Osteocyte (in vitro differentiated cells): ENCODE measurements at places on chromosomes 3 and 15. TPM values are rescaled to one million over a fixed set of nuclear protein-coding genes. Genes with fewer than 3 reads are reported as not detected.

The SPATA12 gene
- total RNA-seq = not detected in 2 replicates

The USP4 gene
- 42.9 and 44.3 TPM in 2 replicates for total RNA-seq

The TIPIN gene
- total RNA-seq = 7.6 and 8.0 TPM in 2 replicates

The PLSCR5 gene
- not detected in 2 replicates for total RNA-seq

The GOLGA6D gene
- total RNA-seq = not detected in 2 replicates

The TMCO5A gene
- not detected in 2 replicates for total RNA-seq

The SRGAP3 gene
- 1.5 and 2.6 TPM in 2 replicates for total RNA-seq

The STXBP5L gene
- not detected in 2 replicates for total RNA-seq

The DAPK2 gene
- total RNA-seq = 17.6 and 17.7 TPM in 2 replicates

DNA sequence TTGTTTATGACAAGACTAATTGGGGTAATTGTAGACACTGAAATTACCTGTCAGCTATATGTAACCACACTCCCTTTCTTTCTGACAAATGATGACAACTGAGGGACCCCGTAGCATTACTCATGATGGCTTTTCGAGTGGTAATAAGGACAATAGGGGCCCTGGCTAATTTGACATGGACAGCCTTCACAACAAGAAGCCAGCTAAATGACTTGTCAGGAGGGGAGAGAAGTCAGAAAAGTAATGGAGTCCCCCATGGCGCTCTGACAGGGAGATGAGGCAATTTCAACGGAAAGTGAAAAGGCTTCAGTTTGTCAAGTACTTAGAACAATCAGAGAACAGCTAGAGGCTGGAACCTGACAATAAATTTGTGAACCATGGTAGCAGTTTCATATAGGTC is 177.3 kb downstream of the CDIN1 start:
- no peak overlapping the region for H3K4me3 ChIP-seq
- no peaks in the 10 kb centered on the region for H3K27me3 ChIP-seq
- no peaks in the 10 kb centered on the region for H3K4me1 ChIP-seq
- peaks cover 19% of the 10 kb centered on the region for H3K36me3 ChIP-seq
- no peak overlapping the region for H3K27ac ChIP-seq

GRCh38 chr3:65953881-65954733 is 84.6 kb downstream of the MAGI1 start:
- no peak overlapping the region for H3K4me3 ChIP-seq
- peak overlapping the region; percentile 71 for H3K27ac ChIP-seq
- no peaks in the 10 kb centered on the region for H3K36me3 ChIP-seq
- peaks cover 54% of the 10 kb centered on the region for H3K4me1 ChIP-seq
- no peaks in the 10 kb centered on the region for H3K27me3 ChIP-seq

DNA sequence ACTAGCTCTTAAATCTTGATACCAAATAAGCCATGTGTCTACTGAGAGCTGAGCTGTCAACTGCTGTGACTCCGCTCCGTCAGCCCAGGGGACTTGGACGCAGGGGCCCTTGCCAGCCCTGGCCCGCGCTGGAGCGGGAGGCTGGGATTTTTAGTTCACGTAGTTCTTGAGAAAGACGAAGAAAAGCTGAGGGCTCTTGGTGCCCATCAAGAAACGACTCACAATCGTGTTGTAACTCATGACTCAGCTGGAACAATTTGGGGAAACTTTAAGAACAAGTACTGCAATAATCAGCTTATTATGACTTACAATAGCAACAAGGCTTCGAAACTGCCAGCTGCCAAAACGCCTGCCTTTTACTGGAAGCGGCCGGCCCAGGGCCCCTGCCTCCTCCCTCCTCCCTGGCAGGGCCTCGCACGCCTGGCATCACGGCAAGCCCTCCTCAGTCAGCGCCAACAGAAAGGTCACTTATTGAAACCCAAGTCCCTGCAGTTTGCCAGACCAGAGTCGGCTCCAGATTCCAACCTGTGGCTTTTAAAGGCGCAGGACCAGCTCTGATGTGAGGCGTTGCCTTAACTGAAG is 60.3 kb downstream of the RGMA start:
- no peak overlapping the region for H3K4me3 ChIP-seq
- H3K27me3 ChIP-seq = no peaks in the 10 kb centered on the region
- peak; percentile 75 for DNase-seq
- peaks cover 35% of the 10 kb centered on the region for H3K36me3 ChIP-seq
- peak overlapping the region; percentile 52 for H3K27ac ChIP-seq

GRCh38 chr3:132926098-132926497 is 112.1 kb upstream of the TMEM108 start:
- no peak overlapping the region for H3K27ac ChIP-seq
- H3K36me3 ChIP-seq = no peaks in the 10 kb centered on the region
- no peaks in the 10 kb centered on the region for H3K4me1 ChIP-seq
- peaks cover 35% of the 10 kb centered on the region for H3K27me3 ChIP-seq

GRCh38 chr15:93646193-93646592 is 557.2 kb upstream of the RGMA start:
- H3K36me3 ChIP-seq = no peaks in the 10 kb centered on the region
- H3K4me1 ChIP-seq = no peaks in the 10 kb centered on the region
- H3K4me3 ChIP-seq = no peak overlapping the region

GRCh38 chr15:77720655-77721054 is 87.9 kb upstream of the LINGO1 start:
- peaks cover 13% of the 10 kb centered on the region for H3K27me3 ChIP-seq
- no peak overlapping the region for H3K27ac ChIP-seq
- no peak overlapping the region for H3K4me3 ChIP-seq
- no peak for DNase-seq
- H3K36me3 ChIP-seq = no peaks in the 10 kb centered on the region

DNA sequence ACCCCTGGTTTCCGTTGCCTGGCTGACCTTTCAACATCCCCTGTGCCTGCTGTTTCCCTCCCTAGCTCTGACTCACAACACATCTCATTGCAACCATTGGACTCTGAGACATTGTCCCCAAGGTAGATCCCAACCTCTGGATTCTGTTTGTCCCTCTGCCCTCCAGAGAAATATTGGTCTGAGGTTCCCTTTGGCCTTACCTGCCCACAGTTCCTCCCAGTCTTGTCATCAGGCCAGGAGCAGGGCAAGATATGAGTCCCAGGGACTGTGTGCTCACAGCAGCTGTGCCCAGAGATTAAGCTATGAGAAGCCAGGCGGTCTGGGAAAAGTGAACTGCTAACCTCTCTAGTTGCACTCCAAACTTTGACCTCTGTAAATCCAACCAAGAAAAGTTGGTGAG is 168.2 kb upstream of the NR2F2 start:
- no peak overlapping the region for H3K4me3 ChIP-seq
- H3K4me1 ChIP-seq = peaks cover 36% of the 10 kb centered on the region
- no peaks in the 10 kb centered on the region for H3K27me3 ChIP-seq
- peaks cover 11% of the 10 kb centered on the region for H3K36me3 ChIP-seq

GRCh38 chr3:60217156-60217911 is 1033.9 kb downstream of the FHIT start:
- no peak overlapping the region for H3K27ac ChIP-seq
- H3K4me3 ChIP-seq = no peak overlapping the region

GRCh38 chr15:66749841-66750575 is 48.0 kb downstream of the SMAD6 start:
- no peak overlapping the region for H3K4me3 ChIP-seq
- no peak for DNase-seq
- H3K4me1 ChIP-seq = peaks cover 65% of the 10 kb centered on the region

DNA sequence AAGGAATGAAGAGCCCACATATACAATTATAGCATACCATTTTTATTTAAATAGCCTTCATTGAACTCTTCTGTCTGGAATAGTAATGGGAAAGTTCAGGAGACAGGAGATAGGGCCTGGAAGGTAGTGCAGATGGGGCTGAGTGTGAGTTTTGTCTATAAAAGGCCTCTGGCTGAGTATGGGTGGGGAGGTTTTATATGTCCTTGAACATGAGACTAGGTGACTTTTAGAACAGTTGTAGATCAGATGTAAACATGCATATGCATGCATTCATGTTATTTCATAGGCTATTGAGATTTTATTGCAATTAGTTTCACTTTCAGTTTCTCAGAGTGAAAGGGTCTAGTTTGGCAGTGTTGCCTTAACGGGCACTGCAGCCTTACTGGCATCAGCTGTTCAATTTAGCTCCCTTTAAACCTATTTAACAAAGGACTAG is 27.1 kb downstream of the CGGBP1 start:
- H3K4me1 ChIP-seq = peaks cover 18% of the 10 kb centered on the region
- H3K36me3 ChIP-seq = no peaks in the 10 kb centered on the region
- H3K4me3 ChIP-seq = peak overlapping the region; percentile 71
- no peak for DNase-seq
- peak overlapping the region; percentile 84 for H3K27ac ChIP-seq
- H3K27me3 ChIP-seq = no peaks in the 10 kb centered on the region

GRCh38 chr3:192444096-192444790 is 283.1 kb downstream of the FGF12 start:
- peak; percentile 89 for DNase-seq
- H3K4me1 ChIP-seq = no peaks in the 10 kb centered on the region
- H3K27ac ChIP-seq = no peak overlapping the region
- no peak overlapping the region for H3K4me3 ChIP-seq

DNA sequence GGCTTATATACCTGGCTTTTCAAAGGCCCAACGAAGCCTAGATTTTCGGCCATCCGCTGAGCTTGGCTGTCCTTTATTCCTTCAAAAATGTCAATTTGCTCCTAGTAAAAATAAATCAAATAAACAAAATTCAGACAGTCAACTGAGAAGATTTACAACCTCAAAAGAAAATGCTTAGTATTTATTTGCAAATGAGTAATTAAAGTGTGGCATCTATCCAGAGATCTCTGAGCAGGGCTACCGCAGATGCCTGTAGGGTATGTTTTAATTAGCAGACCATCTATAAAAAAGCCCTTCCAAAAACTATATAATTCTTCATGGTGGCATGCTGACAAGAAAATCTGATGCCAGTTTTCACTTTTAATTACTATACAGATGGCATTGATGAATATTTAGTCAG is 136.2 kb downstream of the SUCLG2 start:
- no peaks in the 10 kb centered on the region for H3K27me3 ChIP-seq
- H3K36me3 ChIP-seq = peaks cover 27% of the 10 kb centered on the region
- H3K27ac ChIP-seq = no peak overlapping the region
- H3K4me3 ChIP-seq = no peak overlapping the region
- DNase-seq = no peak
- peaks cover 7% of the 10 kb centered on the region for H3K4me1 ChIP-seq

- H3K4me1 ChIP-seq = no peaks in the 10 kb centered on the region
- H3K27ac ChIP-seq = no peak overlapping the region
- H3K36me3 ChIP-seq = no peaks in the 10 kb centered on the region
- DNase-seq = no peak
Measured at GRCh38 chr3:181050738-181051137, 61.2 kb upstream of the DNAJC19 start.

DNA sequence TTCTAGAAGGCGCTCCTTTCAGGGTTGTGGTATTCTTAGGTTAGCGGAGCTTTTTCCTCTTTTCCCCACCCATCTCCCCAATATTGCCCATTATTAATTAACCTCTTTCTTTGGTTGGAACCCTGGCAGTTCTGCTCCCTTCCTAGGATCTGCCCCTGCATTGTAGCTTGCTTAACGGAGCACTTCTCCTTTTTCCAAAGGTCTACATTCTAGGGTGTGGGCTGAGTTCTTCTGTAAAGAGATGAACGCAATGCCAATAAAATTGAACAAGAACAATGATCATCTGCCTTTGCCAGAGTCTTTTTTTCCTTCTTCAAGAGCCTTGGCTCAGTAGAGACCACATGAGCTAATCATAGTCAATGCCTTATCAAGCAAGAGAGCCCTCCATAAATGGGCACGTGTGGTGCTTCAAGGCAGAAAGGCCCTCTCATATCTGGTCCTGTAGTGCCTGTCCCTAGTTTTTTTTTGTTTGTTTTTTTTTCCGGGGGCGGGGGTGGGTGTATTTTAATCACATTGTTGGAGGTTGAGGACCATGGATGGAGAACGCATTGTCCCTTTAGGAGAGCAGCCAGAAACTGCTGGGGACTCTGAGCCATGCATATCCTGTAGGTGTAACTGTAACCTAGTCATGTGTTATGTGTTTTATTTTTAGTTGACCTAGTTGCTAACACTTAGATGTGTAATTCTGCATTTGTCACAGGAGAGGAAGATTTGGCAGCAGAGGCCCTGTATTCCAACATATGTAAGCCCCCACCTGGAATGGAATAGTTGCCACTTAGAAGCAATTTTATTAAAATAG is 64.7 kb upstream of the ACAD9 start:
- no peaks in the 10 kb centered on the region for H3K4me1 ChIP-seq
- no peak for DNase-seq
- no peak overlapping the region for H3K4me3 ChIP-seq
- H3K36me3 ChIP-seq = peaks cover 58% of the 10 kb centered on the region

- peaks cover 5% of the 10 kb centered on the region for H3K36me3 ChIP-seq
- no peak for DNase-seq
- H3K27ac ChIP-seq = no peak overlapping the region
- H3K27me3 ChIP-seq = no peaks in the 10 kb centered on the region
- H3K4me1 ChIP-seq = peaks cover 44% of the 10 kb centered on the region
Measured at GRCh38 chr3:56115698-56116097, 352.6 kb downstream of the ERC2 start.

DNA sequence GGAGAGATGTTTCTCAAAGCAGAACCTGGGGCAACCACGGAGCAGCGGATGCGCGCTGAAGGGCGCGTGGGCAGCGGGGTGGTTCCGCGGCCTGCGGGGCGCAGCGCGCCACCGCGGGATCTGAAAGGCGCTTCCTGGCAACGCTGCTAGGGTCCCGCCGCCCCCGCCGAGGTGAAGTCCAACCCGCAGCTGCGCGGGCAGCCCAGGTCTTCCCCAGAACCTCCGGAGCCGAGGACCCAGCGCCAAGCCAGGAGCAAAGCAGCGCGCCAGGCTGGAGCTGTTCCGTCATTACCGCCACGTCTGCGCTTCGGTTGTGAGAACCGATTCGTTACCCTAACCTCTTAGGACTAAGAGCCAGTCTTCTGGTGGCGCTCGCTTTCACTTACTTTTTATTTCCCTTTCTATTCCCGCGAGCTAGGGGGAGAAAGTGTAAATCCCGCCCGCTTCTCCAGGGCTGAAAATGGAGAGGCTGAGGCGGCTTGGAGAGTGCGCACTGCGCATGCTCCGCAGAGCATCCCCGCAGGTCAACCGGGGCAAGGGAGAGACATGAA is 3.2 kb upstream of the GABRG3 start:
- H3K4me1 ChIP-seq = peaks cover 6% of the 10 kb centered on the region
- H3K36me3 ChIP-seq = no peaks in the 10 kb centered on the region
- H3K4me3 ChIP-seq = peak overlapping the region; percentile 67
- H3K27ac ChIP-seq = no peak overlapping the region
- DNase-seq = no peak
- H3K27me3 ChIP-seq = peaks cover 39% of the 10 kb centered on the region

- DNase-seq = peak; percentile 6
- H3K27me3 ChIP-seq = no peaks in the 10 kb centered on the region
- H3K4me3 ChIP-seq = no peak overlapping the region
- peak overlapping the region; percentile 95 for H3K27ac ChIP-seq
Measured at GRCh38 chr15:70834999-70835398, 19.0 kb downstream of the LARP6 start.

- peaks cover 2% of the 10 kb centered on the region for H3K36me3 ChIP-seq
- no peak overlapping the region for H3K4me3 ChIP-seq
- peaks cover 13% of the 10 kb centered on the region for H3K27me3 ChIP-seq
- no peaks in the 10 kb centered on the region for H3K4me1 ChIP-seq
- H3K27ac ChIP-seq = no peak overlapping the region
- no peak for DNase-seq
Measured at GRCh38 chr3:170458285-170458684, 39.6 kb downstream of the CLDN11 start.

DNA sequence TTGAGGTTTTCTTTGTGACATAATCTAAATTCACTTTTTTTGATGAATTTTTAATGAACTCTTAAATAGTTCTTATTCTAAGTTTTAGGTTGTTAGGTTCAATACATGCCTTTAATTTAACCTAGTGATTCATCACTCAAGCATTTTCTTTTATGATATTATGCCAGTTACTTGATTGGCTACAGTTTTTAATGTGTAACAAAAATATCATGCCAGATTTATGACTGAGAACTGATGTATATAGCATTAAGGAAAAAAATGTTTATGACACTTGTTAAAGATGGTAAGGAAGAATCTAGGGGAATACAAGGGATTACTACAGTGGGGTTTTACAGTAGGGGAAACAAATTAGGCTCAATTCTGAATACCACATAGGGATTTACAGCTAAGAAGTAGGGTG is 103.1 kb downstream of the VGLL3 start:
- peaks cover 44% of the 10 kb centered on the region for H3K4me1 ChIP-seq
- DNase-seq = no peak
- no peaks in the 10 kb centered on the region for H3K27me3 ChIP-seq
- H3K36me3 ChIP-seq = peaks cover 2% of the 10 kb centered on the region
